NCI-H1436 treated with DMSO at 0.1 percent for 48 hours (cell line): ENCODE measurements at places on chromosomes 16 and 17.

GRCh38 chr17:19978209-19978802, 678 bp upstream of the AKAP10 start:
- DNase-seq: no peak

GRCh38 chr16:66524601-66525164, 25.2 kb downstream of the TK2 start:
- no peak for DNase-seq

- no peak for DNase-seq
These were observed 32.7 kb upstream of the RPH3AL start for GRCh38 chr17:385178-385835.

DNA sequence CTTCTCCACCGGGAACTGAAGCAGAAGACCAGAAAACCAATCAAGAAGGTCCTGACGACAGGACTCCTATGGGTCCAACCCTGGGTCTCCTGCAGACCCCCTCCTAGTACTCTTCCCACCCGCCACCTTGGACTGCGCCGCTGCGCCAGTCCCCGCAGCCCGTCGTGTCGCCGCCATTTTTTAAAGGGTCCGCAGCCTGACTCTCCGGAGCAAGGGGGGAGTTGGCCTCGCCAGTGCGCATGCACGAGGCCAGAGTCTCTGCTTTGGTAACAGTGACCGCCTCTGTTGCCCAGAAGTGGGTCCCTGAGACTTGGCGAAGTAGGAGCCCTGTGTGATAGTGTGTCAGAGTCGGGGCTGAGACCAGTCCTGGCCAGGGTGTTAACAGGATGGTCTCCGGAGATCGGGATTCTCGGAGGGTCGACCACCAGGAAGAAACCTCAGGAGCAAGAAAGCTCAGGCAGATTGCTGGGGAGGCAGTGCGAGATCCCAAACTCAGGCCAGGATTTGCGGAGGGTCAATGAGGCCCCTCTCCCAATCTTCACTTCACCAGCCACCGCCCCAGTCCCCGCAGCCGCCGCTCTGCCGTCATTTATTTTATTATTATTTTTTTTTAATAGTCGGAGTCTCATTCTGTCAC, 612.5 kb downstream of the KCNJ18 start:
- no peak for DNase-seq

GRCh38 chr16:27315333-27316037, 1.7 kb downstream of the IL4R start:
- DNase-seq: no peak

DNA sequence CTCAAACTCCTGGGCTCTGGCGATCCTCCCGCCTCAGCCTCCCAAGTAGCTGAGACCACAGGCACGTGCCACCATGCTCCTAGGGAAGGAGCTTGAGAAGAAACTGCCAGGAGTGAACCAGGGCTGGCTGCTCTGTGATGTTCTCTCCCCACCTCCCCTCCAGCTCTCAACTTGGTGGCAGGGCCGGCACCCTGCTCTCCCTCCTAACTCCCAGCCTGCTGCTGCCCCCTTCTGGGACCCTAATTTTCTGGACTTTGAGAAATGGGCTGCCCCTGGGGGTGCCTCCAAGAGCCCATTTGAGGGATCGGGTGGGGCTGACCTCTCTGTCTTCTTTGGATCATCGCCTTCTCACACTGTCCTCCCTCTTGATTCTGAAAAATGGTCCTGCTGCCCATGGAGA, 14.9 kb upstream of the STAT3 start:
- no peak for DNase-seq

- peak; percentile 51 for DNase-seq
These were observed 882.8 kb upstream of the SOX9 start for GRCh38 chr17:71237903-71238538.

- DNase-seq: no peak
These were observed 32.4 kb downstream of the COTL1 start for GRCh38 chr16:84585467-84585866.

GRCh38 chr17:1542316-1542715, 20.3 kb downstream of the PITPNA start:
- no peak for DNase-seq

- DNase-seq: no peak
These were observed at the start of gene FAM20A for GRCh38 chr17:68600931-68601564. Gene FAM20A, minus strand, starts transcription at chr17:68601367. Its CDS starts 701 bp downstream, at chr17:68600666.

DNA sequence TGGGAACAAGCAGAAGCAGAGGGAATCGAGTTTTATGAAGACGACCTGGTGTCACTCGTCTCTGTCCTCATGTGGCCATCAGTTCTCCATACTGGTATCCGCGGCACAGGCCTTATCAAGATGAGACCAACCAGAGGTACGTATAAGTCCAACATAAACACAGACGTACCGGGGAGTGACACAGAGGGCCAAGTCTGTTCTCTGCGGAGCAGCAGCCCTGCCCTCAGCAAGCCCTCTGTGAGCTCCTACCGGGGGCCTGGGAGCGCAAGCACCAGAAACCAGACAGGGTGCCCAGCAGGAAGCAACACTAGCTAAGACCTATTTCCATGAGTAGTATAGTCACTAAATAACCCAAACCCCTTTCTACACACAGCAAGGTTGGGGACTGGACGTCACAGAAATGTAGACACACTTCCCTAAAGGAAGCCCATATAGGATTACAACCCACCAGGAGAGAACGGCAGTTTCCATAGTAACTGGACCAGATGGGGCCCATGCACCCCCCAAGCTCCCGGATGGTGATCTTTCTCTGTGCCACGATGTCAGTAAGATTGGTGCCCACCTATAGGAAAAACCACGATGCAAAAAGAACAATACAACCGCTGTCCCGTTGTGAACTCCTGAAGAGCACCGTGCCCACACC, 911 bp downstream of the ARL16 start:
- DNase-seq: no peak
